ENCODE measurements at places on chromosomes 12 and 14.

DNA sequence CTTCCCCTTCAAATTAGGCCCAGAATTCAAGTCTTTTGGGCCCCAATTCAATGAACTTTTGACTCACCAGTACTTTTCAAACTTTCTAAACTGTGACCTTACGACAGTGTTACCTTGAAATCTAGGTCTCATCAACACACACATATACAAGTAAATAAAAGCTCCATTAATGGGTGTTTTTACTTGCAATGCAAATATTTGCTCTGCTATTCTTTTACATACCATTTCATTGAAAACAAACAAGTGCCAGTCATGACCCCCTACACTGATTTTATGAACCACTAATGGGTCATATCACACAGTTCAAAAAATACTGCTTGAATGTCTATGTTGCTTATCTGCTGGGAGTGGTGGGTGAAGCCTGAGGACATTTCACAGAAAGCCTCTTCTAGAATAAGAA, 9.1 kb upstream of the NR1H4 start:
- DNase-seq = no peak

DNA sequence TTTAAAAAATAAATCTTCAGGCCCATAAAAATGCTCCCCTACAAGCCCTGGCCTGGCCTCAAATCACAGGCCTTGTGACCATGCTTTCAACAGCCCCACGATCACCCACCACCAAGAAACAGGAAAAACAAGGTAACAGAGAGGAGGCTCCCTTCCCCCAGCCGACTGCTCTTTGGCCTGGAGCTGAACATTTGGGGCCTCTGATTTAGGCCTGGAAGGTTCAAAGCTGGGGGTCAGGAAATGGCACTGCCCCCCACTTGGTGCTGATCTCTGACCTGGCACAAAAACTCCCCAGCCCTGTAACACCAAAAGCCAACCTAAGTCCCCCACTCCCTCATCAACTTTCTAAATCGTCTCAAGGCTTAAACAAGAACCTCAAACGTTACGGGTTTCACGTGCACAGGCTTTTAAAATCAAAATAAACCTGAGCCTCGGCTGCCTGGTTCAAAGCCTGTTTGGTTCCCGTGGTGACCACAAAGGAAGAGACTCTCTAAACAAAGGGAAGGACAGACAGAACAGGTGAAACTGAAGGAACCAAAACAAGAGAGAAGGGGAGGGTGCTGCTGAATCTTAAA, 9.0 kb downstream of the ACTN1 start:
- no peak for DNase-seq

DNA sequence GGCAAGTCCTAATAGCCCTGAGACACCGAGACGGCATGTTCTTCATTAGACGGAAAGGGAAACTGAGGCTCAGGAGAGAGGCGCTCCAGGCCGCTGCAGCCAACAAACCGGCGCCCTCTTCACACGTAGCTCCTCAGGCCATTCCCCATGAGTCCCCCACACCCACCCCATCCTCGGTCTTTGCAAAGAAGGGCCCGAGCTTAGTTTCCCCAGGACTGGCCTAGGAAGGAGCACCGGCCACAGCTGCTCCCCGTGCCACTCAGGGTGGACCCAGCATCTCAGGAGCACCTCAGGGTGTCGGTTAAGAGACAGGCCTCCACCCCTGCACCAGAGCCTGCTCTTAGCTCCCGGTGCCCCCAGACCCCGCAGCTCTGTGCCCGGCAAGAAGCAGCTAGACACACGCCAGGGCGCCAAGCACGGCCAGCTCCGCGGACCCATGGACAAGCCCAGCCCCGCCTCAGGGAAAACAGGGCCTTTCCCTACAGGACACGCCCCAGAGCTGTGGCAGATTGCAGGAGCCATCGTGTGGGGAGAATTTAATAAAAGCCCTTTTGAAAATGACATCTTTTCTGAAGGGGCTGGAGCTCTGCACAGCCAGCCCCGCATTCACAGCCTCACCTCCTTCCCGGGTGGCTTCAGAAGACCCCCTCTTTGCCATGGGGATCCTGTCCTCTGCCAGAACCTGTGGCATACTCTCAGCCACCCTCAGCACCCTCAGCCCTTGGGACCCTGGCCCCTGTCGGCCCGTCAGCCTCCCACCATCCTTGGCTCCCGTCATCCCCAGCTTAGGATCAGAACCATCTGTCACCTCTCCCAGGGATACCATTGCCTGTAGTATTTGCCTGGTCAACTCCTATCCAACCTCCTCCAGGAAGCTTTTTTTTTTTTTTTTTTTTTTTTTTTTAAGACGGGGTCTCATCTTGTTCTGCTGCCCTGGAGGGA, 59.7 kb downstream of the LGMN start:
- no peak for DNase-seq

- DNase-seq = no peak
Measured at GRCh38 chr14:85471156-85471555, 58.8 kb upstream of the FLRT2 start.

DNA sequence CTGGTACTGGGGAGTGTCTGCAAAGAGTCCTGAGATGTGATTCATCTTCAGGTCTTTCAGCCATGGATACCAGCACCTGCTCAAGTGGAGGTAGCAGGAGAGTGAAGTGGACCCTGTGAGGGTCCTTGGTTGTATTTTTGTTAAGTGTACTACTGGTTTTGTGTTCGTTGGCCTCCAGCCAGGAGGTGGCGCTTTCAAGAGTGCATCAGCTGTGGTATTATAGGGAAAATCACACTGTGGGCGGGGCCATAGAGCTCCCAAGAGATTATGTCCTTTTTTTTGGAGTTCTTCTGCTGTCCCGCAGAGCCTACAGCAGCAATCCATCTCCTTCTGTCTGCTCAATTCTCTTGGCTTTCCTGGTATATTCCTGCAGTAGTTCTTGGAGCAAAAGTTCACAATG, 66.8 kb downstream of the SPATA7 start:
- DNase-seq = no peak

DNA sequence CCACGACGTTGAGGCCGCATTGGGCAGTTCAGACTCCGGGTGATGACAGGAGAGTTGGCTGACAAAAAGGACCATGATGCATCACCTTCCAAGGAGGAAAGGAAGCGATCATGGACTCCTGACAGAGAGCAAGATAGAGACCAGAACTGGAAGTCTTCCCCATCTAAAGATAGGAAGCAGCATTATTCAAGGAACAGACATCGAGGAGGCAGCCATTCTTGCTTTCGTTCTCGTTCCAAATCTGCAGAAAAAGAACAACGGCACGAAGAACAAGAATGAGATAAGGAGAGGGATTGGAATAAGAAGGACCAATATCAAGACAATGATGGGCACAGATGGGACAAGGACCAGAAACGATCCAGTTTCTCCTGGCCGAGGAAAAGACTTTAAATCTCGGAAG, 27.1 kb upstream of the KRT77 start:
- DNase-seq = no peak

- DNase-seq = no peak
Measured at GRCh38 chr12:16583969-16584745, 21.8 kb downstream of the LMO3 start.

GRCh38 chr12:57460468-57460784, 841 bp downstream of the GLI1 start:
- no peak for DNase-seq

- no peak for DNase-seq
Measured at GRCh38 chr12:92138144-92138543, 7.5 kb downstream of the BTG1 start.

- no peak for DNase-seq
Measured at GRCh38 chr12:105671720-105672119, 341.2 kb downstream of the C12orf75 start.

DNA sequence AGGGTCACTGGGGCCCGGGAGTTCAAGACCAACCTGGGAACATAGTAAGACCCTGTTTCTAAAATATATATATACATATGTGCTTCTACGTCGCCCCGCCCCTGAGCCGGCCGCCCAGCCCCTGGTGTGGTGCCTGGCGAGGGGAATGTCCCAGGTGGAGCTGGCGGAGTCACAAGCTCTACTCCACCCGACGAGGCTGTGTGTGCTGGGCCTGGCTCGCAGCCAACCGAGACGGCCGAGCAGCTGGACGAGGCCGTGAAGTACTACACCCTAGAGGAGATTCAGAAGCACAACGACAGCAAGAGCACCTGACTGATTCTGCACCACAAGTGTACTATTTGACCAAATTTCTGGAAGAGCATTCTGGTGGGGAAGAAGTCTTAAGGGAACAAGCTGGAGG, 22.1 kb upstream of the ITPK1 start:
- peak; percentile 45 for DNase-seq

GRCh38 chr12:96035283-96036236, at the start of gene LTA4H:
LTA4H (minus strand) TSS chr12:96035587; CDS start chr12:96035519, 68 bp downstream.
- DNase-seq = peak; percentile 99

GRCh38 chr14:78535041-78535440, 364.9 kb downstream of the NRXN3 start:
- no peak for DNase-seq

GRCh38 chr12:109728921-109729320, 15.3 kb downstream of the FAM222A start:
- DNase-seq = no peak

- peak; percentile 55 for DNase-seq
Measured at GRCh38 chr14:23183479-23183878, at the start of gene SLC7A8. SLC7A8 (minus strand) TSS chr14:23183660; CDS start chr14:23182914, 746 bp downstream.

DNA sequence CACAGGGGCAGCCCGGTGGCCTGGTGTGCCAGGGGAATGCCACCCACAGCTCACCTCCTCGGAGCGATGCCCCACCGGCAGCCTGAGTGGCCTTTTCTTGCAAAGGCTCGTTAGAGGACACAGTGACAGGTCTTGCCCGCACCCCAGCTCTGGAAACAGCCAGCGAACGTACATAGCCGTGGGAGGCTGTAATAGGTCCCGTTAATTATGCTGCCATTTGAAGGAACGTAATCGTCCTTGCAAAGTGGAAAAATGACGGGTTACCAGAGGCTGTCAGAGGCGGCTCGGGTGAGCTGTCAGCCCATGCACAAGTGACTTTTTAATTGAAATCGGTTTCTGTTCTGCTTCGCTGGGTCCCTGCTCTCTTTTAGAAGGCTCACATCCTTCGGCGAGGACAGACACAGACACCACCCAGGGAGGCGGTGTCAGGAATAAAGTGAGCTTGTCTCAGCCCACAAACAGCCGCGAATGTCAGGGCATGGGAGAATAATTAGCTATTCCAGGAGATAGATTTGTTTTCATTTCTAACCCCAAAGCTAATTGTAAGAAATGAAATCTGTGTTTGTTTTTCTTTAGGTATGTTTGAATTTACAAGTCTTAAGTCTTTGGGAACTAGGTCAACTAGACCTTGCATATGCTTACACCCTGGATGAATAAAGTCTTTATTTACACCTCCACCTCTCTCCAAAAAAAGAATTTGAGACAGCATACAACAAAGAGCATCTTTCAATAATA, 77.2 kb upstream of the RFLNA start:
- no peak for DNase-seq

DNA sequence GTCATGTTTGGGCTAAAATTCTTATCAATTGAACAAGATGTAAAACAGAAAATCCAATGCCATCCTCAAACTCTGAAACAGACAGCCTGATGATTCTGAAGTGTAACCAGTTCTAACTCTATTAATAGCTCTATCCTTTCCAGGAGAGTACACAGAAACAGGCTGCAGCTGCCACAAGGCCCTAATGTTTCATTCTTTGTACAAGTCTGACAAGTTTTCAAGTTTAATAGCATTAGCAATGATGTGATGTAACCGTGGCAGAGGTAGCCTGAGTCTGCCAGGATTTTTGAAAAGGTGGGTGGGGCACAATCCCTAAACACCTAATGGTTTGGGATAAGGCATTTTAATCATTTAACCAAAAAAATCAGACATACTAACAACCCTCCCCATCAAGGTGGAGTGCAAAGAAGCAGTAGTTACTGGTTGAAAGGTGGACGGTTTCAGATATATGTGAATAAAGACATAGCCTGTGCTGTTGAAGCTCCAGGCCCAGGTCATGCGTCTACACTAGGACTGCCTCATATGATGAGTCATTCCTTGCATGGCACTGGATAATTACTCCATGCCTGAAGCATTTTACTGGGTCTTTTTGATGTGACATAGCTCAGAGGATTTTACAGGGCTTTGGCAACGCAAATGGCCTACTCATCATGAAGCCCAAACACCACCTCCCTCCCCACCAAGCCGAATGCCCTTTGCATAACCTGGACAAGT, 145.1 kb upstream of the GRIP1 start:
- peak; percentile 7 for DNase-seq

DNA sequence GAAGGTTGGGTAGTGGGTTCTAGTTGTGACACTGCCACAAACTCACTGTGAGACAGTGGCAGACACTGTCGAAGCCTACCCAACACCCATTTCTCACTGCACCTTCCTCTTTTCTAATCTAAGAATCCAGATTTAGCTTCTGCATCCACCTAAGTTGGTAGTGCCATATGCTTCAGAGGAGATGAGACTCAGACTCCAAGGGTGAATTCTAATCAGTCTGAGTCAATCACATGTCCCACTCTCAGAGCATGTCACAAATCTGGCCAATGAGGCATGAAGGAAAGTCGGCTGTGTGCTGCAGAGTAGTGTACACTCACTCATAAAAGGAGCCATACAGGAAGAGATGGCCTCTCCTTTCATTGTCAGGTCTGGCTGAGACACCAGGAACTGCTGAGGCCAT, 102.1 kb upstream of the RAP1B start:
- DNase-seq = no peak

- DNase-seq = no peak
Measured at GRCh38 chr12:89126712-89127111, 225.6 kb downstream of the DUSP6 start.

DNA sequence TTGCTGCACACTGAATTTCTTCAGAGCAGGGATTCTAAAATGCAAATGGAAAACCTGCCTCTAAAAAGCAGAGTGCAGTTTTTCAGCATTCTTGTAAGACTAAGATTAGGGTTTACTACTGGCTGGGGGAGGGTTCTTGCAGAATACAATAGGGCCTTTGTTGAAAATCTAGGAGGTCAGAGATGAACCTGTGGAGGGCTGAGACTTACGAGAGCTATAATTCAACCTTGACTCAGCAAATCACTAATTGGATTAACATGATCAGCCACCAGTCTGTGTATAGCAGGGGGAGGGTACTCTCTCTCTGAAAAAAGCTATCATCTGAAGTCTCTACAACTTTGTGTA, 92.6 kb upstream of the HIF1A start:
- DNase-seq = no peak

GRCh38 chr12:40711121-40711520, 18.9 kb downstream of the CNTN1 start:
- DNase-seq = no peak

- DNase-seq = no peak
Measured at GRCh38 chr12:70417121-70417520, 51.0 kb downstream of the KCNMB4 start.

GRCh38 chr12:54129028-54129903, 59.5 kb downstream of the SMUG1 start:
- DNase-seq = no peak

- DNase-seq = no peak
Measured at GRCh38 chr12:67623259-67623658, 25.3 kb upstream of the DYRK2 start.

DNA sequence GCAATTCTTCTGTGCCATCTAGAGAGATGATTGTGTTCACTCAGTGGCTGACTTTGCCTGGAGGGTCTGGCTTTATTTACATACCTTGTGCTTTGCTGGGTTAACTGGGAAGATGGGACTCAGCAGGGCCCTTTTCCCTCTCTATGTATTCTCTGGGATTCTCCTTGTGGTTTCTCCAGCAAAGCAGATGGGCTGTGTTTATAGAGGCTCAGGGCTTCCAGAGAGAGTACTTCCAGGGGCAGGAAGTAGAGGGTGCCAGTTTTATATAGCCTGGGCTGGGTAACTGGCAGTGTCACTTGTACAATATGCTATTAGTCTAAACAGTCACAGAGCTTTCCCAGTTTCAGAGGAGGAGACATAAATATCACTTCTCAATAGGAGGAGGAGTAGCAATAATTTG, 509.9 kb downstream of the DIO2 start:
- DNase-seq = no peak

- no peak for DNase-seq
Measured at GRCh38 chr14:26078561-26078960, 519.3 kb downstream of the NOVA1 start.

GRCh38 chr14:104048758-104049507, 36.6 kb upstream of the ASPG start:
- no peak for DNase-seq

Data from NCI-H2029 (cell line).